ENCODE measurements at places on chromosomes 5 and 9. TPM values are rescaled to one million over a fixed set of nuclear protein-coding genes. Genes with fewer than 3 reads are reported as not detected.

DNA sequence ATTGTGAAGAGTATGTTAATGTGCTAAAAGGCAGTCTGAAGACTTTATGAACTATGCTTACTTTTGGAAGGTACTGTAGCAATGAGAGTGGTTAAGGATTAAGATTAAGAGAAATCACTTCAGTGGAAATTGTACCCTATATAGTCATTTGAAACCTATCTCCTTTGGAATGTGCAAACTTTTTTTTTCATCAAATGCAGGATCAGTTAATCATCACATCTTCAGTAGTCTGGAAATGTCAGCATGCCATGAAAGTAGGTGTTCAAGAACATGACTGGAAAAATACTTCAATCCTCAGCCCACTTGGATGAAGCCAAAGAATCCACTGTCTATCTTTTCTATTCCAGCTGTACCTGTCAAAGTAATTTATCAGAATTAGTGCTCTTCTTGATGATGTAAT lies 157.8 kb upstream of the TMEM161B start:
- no peak for DNase-seq

GRCh38 chr5:154829589-154830218 lies 20.7 kb downstream of the FAXDC2 start:
- DNase-seq: peak; percentile 59

- no peak for DNase-seq
Observed at GRCh38 chr9:109424618-109425017, 73.5 kb downstream of the PTPN3 start.

DNA sequence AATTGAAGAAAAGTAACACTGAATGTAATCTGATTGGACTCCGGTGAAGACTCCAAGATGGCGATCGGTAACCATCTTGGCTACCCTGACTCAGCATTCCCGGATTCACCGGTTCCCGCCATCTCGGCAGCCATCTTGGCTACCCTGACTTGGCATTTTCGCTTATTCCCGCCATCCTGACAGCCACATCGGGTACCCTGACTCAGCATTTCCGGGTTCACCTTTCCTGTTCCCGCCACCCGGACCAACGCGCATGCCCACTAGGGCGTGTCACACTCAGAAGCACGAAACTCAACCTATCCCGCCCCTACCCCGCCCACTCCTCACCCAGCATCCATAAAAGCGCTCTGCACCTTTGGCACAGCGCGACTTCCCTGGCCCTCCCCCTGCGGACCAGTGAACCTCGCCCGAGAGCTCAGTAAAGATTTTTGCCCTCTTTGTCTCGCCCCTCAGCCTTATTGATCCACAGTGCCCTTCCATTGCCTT lies 17.2 kb downstream of the SPTLC1 start:
- DNase-seq: peak; percentile 65

DNA sequence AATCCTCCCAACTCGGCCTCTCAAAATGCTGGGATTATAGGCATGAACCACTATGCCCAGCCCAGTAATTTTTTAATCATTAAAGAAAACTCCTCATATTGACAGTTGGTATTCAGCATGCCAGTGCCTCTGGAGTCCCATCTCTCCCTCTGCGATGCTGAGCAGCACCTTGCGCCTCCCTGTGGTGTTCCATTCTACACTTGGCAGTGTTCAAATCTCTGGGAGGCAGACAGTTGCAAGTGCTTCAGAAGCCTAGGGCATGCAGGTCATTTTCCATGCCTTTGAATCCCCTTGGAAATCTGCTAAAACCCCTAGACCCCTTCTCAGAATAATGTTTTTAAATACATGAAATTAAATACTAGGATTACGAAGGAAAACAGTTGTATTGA lies 41.3 kb downstream of the GARNL3 start:
- DNase-seq: no peak

Gene BARHL1
- not detected for total RNA-seq

Gene PCDHA9
- total RNA-seq: not detected
